ENCODE measurements at places on chromosomes 11 and 22.

- DNase-seq, result no peak
Observed at GRCh38 chr11:129249351-129249750, 57.2 kb upstream of the ARHGAP32 start.

DNA sequence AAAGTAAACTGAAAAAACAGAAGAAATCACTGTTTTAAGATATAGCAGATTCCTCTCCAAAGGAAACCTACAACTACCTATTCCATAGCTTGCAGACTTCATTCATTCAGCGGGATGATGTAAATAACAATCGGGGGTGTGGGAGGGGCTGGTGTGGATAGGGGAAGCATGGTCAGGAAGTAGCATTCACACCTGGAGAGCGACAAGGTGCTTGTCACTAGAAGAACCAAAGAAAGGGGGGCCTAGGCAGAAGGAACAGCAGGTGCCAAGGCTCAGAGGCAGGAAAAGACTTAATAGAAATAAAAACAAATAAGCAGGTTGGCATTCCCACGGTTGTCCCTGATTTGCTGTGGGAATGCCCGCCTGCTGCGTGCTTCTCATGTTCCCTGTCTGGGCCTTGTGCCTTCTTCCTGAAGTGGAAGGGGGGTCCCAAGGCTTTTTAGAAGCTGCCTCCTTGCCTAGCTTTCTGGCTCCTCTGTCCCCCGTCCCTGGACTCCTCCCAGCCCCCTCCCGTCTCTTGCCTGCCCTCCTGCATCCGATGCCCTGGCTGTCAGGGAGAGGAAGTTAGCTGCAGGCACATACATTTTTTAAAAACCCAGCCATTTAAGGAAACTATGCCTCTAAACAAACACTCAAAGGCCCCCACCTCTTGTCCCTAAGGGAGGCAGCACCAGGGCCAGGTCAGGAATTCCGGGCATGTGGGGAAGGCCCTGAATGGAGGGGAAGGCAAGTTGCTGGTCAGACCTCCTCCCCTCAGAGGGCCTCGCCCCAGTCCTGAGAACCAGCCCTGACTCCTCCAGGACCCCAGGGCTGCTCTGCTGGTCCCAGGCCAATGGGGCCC, 54.7 kb upstream of the PRDM11 start:
- no peak for DNase-seq

DNA sequence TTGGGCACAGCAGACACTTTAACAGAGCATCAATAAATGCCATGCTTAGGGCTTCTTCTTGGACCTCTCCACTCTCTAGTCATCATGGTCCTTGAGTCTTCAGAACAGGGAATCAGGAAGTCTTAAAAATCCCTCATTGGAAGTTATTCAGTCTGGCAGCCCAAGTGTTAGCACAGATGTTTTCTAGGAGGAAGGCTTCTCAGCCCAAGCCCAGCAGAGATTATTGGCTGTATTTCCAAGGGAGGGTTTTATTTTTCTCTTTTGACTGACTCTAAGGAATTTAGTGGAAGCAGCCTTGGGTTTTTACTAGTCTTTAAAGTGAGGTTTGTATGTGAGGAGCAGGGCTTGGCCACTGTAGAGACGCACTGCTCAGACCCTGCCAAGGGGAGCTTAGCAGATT, 41.9 kb downstream of the CEP164 start:
- no peak for DNase-seq

DNA sequence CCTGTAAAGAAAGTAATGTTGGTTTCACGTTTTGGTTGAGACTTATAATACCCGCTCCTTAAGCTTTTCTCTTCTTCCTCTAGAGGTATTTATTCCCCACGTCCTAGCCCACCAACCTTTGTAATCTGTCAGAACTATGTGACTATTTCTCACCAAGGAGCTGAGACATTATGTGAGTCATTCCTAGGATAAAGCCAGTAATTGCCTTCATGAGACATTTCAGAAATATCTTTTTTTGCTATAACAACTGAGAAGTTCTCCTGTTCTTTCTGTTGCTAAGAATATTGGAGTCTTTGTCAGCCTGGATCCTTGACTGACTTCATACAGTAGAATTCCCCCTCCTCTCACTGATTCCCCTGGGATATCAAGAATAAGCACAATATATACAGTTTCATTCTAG, 1497.0 kb upstream of the TENM4 start:
- DNase-seq, result no peak

DNA sequence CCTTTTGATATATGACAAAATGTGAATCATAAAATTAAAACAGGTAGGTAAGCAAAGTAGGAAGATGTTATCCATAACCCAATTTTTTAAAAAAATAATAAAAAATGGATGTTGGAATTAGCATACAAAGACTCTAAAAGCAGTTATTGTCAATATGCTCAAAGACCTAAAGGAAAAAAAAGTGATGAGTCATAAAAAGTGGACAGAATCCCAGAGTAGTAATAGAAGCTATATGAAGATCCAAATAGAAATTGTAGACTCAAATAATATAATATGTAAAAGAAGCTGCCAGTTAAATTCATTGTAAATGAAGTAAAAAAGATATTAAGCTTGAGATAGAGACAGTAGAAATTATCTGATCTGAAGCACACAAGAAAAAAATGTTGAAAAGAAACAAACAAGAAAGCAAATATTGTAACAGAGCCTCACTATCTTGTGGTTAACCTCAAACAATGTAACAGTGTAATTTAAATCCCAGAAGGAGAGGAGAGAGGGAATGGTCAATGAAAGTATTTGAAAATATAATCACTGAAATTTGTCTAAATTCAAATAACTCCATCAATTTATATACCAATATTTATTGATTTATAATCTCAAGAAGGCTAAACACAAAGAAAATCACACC, 773.4 kb upstream of the RAG2 start:
- no peak for DNase-seq

GRCh38 chr22:27835446-27835845, 33.9 kb upstream of the MN1 start:
- no peak for DNase-seq

GRCh38 chr11:111604392-111605009, 2.3 kb downstream of the SIK2 start:
- no peak for DNase-seq

DNA sequence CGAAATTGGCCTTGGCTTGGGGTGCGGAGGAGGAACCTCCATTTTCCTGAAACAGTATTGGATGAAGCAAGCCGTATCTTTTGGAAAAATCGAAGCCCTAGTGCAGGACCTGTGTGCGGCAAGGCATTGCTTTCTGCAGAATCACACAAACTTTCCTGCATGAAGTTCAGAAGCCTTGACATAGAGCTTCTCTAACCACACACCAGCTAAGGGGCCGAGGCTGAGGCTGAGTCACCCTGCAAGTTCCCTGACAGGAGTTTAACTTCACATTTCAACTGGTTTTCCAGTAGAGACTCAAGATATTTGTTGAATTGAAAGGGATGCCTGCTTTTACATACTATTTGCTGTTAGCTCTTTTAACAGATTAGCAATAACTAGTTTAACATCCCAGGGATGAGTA, 67.8 kb downstream of the TCF20 start:
- peak; percentile 8 for DNase-seq
